ENCODE measurements at places on chromosomes 3 and 15. TPM values are rescaled to one million over a fixed set of nuclear protein-coding genes. Genes with fewer than 3 reads are reported as not detected.

AADACL2 gene
- not detected for total RNA-seq

C3orf85 gene
- not detected for total RNA-seq

CDHR4 gene
- total RNA-seq = not detected

CMTM8 gene
- 7.7 TPM for total RNA-seq

FANCD2OS gene
- not detected for total RNA-seq

CYP8B1 gene
- total RNA-seq = not detected

PP2D1 gene
- not detected for total RNA-seq

LRTM1 gene
- not detected for total RNA-seq

DNAJB11 gene
- total RNA-seq = 65.5 TPM

LRRC58 gene
- 24.0 TPM for total RNA-seq

ROPN1 gene
- total RNA-seq = not detected

FEZF2 gene
- not detected for total RNA-seq

PPP1R14D gene
- not detected for total RNA-seq

RBP2 gene
- total RNA-seq = not detected

CKMT1A gene
- not detected for total RNA-seq

VIPR1 gene
- not detected for total RNA-seq

Data from mammary microvascular endothelial cell (primary cell).